ENCODE measurements at places on chromosomes 2 and 18. TPM values are rescaled to one million over a fixed set of nuclear protein-coding genes. Genes with fewer than 3 reads are reported as not detected.

- no peak for DNase-seq
Measured at GRCh38 chr2:239590276-239590675, 189.5 kb upstream of the HDAC4 start.

The SLC16A14 gene
- 0.44 TPM for polyA plus RNA-seq

GRCh38 chr2:108535357-108535631, 1.0 kb downstream of the LIMS1 start:
- DNase-seq = no peak

DNA sequence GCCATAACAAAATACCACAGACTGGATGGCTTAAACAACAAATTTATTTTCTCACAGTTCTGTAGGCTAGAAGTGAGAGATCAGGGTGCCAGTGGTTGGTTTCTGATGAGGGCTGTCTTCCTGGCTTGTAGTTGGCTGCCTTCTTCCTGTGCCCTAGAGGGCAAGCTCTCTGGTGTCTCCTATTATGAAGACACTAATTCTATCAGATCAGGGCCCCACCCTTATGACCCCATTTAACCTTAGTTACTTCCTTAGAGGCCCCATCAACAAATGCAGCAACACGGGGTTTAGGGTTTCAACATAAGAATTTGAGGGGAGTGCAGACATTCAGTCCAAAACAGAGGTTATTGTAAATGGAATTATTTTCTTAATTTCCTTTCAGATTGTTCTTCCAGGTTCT, 22.9 kb downstream of the CYP27A1 start:
- no peak for DNase-seq

DNA sequence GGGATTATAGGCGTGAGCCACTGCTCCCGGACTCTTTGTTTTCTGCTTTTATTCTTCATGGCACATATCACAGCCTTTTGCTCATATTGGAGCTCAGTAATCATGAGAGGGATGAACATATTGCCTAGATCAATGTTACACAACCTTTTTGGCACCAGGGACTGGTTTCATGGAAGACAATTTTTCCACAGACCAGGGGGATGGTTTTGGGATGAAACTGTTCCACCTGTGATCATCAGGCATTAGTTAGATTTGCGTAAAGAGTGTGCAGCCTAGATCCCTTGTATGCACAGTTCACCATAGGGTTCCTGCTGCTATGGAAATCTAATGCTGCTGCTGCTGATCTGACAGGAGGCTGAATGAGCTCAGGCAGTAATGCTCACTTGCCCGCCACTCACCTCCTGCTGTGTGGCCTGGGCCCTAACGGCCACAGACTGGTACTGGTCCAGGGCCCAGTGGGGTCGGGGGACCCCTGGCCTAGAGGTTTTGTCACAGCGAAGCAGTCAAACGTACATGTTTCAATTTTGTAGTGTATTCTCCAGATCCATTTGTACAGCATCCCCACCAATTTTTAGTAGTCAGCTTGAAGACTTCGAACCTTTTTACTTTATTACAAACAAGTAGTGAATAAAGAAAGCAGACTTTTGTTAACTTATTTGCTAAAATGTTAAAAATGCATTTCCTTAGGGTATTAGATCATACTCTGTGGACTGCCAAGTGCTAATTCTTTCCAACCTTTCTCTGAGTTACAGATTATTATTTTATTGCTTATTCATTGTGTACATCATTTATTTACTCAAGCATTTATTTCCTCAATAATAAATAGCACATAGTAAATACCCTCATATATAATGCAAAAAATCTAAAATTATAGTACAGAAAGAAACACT, 6.2 kb downstream of the DAW1 start:
- no peak for DNase-seq

- DNase-seq = no peak
Measured at GRCh38 chr2:175744000-175744399, 258.1 kb downstream of the LNPK start.

DNA sequence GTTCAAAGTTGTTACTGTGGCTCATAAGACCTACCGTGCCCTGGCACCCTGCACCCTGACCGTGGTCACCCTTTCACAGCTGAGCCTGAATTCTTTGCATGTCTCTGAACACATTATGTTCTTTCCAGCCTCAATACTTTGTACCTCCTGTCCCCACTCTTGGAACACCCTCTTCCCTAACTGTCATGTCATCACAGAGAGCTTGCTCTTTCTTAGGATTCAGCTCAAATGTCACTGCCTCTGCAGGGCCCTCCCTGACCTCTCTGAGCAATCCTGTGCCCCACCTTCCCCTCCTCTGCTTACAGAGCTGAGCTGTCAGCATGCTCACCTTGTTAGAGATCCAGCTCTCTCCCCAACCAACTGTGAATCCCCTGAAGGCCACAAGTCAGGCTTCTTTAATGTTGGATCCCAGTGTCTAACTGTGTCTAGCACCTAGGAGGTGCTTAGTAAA, 15.0 kb downstream of the PRKAG3 start:
- DNase-seq = no peak

- DNase-seq = no peak
Measured at GRCh38 chr2:103959174-103960128, 894.5 kb upstream of the POU3F3 start.

The REG3G gene
- polyA plus RNA-seq = not detected

DNA sequence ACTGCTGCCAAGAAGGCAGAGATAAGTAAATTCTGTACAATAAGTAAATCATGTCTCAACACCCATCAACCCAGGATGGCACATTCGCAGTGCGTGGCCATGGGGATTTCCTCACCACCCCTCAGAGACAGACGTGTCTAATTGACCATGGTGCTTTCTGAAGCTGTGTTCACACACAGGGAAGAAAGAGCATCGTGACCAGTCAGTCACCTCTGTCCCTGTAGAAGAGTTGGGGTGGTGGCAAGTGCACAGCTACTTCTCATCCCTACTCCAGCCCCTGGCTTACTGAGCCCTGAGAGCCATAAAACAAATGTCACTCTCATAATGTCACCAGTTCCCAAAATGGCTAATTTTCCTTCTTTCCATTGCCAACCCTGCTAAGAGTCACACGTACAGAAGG, 31.3 kb upstream of the MLPH start:
- no peak for DNase-seq

- DNase-seq = no peak
Measured at GRCh38 chr2:3545788-3546478, 12.2 kb downstream of the RNASEH1 start.

DNA sequence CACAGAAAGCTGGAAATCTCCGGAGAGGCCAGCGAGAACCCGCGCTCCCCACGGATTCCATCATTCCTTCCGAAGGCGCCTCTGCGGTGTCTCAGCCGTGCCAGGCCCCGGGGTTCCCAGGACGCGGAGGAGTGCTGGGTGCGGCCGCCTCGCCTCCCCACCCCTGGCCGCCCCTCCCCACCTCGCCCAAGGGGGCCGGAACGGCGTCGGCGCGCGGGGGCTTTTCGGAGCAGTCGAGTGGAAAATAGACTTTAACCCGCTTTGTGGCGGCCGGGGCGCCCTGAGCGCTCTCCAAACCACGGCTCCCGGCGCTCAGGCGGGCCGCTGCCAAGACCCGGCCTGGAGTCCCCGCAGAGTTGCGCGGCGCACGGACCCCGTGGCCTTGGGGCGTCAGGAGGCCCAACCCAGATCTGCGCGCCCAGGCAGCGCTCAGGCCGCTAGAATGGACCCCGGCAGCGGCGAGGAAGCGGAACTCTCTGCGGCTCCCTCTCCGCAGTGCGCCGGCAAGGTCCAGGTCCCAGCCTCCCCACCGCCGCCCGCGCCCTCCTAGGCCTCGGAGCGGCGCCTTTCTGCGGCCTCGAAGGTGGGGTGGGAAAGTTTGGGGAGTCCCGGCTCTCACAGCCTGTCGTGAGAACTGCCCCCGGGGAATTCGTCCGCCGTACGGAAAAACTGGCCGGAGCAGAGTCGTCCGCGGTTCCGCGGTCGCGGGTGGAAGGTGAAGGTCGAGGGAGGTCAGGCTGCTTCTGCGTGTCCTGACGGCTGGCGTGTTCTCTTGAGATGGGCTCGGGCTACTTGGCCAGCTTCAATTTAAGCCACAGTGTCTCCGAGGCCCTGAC, 1.2 kb upstream of the EMX1 start:
- DNase-seq = no peak

GRCh38 chr2:228590681-228591080, 409.2 kb upstream of the SPHKAP start:
- no peak for DNase-seq

DNA sequence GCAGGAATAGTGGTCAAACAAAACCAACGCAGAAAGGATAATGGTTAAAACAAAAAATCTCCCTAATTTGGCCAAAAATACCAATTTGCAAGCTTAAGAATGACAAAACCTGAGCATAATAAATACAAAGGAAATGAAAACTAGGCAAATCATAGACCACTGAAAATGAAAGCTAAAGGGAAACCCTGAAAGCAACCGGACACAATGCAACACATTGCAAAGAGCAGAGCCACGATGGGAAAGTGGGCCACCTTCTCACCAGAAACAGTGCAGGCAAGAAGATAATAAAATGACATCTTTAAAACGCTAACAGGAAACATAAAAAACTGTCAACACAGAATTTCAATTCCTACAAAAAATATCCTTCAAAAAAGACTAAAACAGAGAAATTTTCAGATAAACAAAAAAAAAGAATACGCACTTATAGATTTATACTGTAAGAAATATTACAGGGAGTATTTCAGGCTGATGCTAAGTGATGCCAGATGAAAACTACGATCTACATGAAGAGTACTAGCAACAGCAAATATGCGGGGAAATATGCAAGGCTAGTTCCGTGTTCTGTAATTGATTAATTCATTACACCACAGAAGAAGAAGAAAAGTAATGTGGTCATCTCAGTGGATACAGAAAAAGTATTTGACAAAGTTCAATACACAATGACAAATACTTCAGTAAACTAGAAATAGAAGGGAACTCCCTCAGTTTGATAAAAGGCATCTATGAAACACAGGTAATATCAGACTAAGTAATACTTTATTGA, 239.5 kb downstream of the L3MBTL4 start:
- DNase-seq = no peak

- DNase-seq = no peak
Measured at GRCh38 chr2:238731961-238732360, 115.9 kb upstream of the TWIST2 start.
